ENCODE measurements at places on chromosomes 1 and 21.

DNA sequence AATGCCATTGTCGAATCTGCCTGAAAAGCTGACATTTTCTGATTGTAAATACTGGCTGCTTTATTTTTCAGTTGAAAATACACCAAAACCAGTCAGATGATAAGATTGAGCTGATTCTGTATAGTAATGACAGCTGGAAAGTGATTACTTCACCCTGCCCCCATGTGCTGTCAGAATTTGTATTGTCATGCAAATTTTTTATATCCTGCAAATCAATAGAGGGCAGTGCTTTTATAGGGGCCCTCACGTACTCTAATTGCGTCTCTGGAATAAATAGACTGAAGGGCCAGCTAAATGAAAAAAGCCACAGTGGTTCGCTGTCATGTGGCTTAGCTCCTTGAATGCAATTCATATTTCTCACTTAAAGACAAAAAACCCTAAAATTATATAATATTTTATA lies 208.6 kb downstream of the LHX8 start:
- no peak for DNase-seq

GRCh38 chr21:42644223-42645208 lies 8.9 kb upstream of the PDE9A start:
- DNase-seq, result no peak

- no peak for DNase-seq
Measured at GRCh38 chr1:203640723-203641502, 14.3 kb downstream of the ATP2B4 start.

DNA sequence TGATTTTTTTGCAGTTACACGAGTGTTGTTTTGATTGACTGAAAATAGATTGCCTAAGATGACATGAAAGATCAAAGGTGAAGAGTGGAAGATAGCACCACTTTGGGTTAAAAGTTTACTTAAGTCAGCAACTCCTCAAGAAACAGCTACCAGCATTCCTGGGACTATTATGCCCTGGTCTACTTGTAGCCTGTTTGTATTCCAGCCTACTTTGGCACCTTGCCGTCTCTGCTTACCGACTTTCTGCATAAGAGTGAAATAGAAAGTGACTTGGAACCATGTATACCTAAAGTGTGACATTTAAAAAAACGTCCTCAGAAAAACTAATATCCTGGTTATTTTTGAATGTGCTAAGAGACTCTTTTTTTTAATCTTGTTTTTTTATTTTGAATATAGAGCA lies 631.5 kb upstream of the PTBP2 start:
- no peak for DNase-seq

DNA sequence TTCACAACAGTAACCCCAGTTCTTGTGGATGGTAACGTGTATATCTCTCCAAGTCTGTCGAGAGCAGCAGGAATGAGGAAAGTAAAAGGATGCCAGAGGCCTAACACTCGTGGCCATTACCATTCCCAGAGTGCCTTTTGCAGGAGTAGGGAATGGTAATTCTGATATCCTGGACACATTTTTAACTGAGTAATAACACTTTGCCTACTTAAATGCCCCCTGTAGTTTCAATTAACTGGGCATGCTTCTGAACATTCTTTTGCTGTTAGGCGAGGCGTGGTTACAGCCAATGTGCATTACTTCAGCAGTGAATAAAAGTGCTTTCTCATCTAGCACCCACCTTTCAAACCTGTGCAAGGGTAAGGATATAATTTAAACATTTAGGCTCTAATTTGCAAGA lies 258.5 kb upstream of the ADGRL2 start:
- DNase-seq, result no peak

- peak; percentile 20 for DNase-seq
Measured at GRCh38 chr1:117758444-117759316, 152.8 kb downstream of the TENT5C start.

DNA sequence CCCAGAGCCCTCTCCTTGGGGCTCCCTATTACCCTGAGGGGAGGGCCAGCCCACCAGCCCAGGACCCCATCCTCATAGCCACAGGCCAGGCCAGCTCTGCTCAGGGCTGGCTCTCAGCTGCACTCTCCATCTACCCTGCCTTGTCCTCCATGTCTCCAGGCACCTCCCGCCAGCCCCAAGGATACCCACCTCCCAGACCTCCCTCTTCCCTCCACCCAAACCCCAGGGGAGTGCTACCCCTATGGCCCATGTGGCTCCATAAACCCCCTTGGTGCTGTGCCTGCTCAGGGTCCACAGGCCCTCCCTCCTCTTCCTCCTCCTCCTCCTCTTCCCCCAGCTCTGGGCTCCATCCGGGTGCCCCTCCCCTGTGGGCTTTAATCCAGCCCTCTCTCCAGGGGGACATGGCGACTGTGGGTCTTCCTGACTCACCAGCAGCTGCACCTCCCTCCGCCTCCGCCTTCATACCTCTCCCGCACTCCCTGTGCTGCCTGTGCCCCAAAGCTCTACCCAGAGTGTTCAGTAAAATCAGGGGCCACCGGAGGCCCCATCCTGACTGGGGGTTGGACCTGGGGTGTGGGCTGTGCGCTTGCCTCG lies 9.1 kb downstream of the YBEY start:
- no peak for DNase-seq

- DNase-seq, result no peak
Measured at GRCh38 chr1:230299191-230300006, 126.7 kb downstream of the PGBD5 start.

- DNase-seq, result no peak
Measured at GRCh38 chr1:193448682-193449461, 262.5 kb upstream of the B3GALT2 start.

GRCh38 chr1:156594190-156594589 lies 2.6 kb downstream of the NAXE start:
- no peak for DNase-seq

DNA sequence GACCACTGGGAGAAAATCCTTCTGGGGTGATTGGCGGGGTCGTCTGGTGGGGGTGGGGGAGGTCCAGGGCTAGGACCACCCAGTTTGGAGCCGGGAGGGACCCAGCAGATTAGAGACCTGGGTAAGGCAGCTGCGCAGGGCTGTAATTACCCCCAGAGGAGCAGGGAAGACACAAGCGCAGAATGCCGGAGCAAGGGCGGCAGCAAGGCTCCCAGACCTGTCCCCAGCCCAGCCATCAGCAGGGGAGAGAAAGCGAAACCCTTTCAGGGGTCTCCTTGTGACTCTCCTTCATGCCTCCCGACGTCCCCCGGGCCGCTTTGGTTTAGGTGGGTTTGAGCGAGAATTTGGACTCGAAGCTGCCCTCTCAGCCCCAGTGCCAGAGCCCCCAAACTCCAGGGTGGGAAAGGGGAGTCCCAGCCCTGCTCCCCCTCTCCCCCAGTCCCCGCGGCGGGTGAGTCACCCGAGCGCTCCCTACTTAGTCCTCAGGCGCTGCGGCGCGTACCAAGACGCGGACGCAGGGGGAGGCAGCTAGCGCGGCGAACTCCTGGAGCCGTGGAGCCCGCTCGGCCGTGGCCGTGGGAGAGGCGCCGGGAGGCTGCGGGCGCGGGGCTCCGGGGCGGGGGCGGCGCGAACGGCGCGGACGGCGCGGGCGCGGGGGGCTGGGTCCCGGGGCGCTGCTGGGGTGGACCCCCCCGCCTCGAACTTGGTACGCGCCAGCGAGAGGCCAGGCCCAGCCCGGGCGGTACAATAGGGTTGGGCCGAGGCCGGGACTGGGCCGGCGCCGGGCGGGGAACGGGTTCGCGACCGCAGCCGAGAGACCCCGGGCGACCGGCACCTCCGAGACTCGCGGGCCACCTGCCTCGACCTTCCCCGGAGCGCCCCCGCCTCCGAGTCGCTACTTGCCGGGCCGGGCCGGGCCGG lies at the start of gene MAP7D1:
Gene MAP7D1 (plus strand): TSS at position 753 of the 921 bp plus-strand sequence. CDS start 258 bp downstream, outside the sequence.
- peak; percentile 65 for DNase-seq

GRCh38 chr1:173126421-173126820 lies 75.7 kb upstream of the TNFSF18 start:
- no peak for DNase-seq

- no peak for DNase-seq
Measured at GRCh38 chr1:212825798-212826452, 21.5 kb downstream of the SPATA45 start.

- no peak for DNase-seq
Measured at GRCh38 chr1:27889506-27889905, 17.2 kb downstream of the THEMIS2 start.

DNA sequence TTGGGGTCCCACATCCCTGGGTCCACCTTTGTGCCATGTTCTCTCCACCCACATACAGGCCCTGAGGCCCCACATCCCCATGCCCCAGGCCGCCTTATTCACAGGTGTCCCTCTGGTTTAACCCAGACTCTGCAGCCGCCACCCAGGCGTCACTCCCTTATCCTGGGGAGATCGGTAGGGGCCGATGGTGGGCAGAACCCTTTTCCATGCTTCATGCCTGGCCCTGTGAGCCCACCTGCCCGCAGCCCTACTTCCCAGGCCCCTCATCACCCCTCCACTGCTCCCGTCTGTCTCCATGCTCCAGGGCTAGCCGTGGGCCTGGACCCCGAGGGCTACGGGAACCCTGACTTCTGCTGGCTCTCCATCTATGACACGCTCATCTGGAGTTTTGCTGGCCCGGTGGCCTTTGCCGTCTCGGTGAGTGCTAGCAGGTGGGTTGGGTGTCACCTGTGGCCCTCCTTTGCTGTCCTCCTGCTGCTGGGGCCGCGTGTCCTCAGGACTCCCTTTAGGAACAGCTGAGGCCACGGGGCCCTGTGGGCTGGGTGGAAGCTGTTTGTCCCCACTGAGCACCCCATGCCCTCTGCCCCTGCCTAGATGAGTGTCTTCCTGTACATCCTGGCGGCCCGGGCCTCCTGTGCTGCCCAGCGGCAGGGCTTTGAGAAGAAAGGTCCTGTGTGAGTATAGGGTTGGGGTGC lies 12.2 kb downstream of the PSRC1 start:
- no peak for DNase-seq

GRCh38 chr1:107702946-107703571 lies 261.9 kb downstream of the VAV3 start:
- no peak for DNase-seq

GRCh38 chr1:101428562-101428961 lies 191.7 kb downstream of the S1PR1 start:
- DNase-seq, result no peak

Data from stimulated activated CD8-positive, alpha-beta memory T cell treated with anti-CD3 and anti-CD28 coated beads, Interleukin-4, amount 100 ng/mL, for 4 hours (primary cell).